ENCODE measurements at places on chromosomes 3 and 15. TPM values are rescaled to one million over a fixed set of nuclear protein-coding genes. Genes with fewer than 3 reads are reported as not detected.

Gene NTRK3
- under 0.01 TPM for total RNA-seq

Gene PIF1
- total RNA-seq: 28.8 TPM

Gene ADGRG7
- total RNA-seq: 1.1 TPM

Gene GTF2E1
- 23.9 TPM for total RNA-seq

Gene GRK7
- under 0.01 TPM for total RNA-seq

Gene LCTL
- 0.33 TPM for total RNA-seq

Gene GOLGA6L10
- total RNA-seq: 0.11 TPM

Gene DISP2
- under 0.01 TPM for total RNA-seq

Gene SPATA12
- total RNA-seq: 0.11 TPM

Gene SLC22A13
- total RNA-seq: 0.22 TPM

Gene TGM4
- total RNA-seq: not detected

Gene GOLGA8O
- total RNA-seq: 1.7 TPM

Gene GNAT1
- total RNA-seq: not detected

Gene TUBGCP4
- total RNA-seq: 16.7 TPM

Gene FRMD5
- 11.1 TPM for total RNA-seq

Gene EXD1
- total RNA-seq: 0.11 TPM

Gene CAPN3
- 0.44 TPM for total RNA-seq

Gene EHHADH
- 5.6 TPM for total RNA-seq

Gene LRRC15
- 0.55 TPM for total RNA-seq

Gene CNTN3
- total RNA-seq: 5.0 TPM

Gene THPO
- total RNA-seq: 0.66 TPM

Gene SMAD6
- total RNA-seq: 11.0 TPM

Gene FAM81A
- total RNA-seq: 0.66 TPM

Gene HCLS1
- 2.5 TPM for total RNA-seq

Gene CCDC54
- not detected for total RNA-seq

Gene TRIM71
- not detected for total RNA-seq

Gene EIF4E3
- total RNA-seq: 1.2 TPM

Gene BDH1
- 3.9 TPM for total RNA-seq

Gene ADAMTS7
- total RNA-seq: 1.2 TPM

Gene GOLGA6L9
- total RNA-seq: 1.8 TPM

Gene ADAMTSL3
- 0.22 TPM for total RNA-seq

Gene GUCA1C
- not detected for total RNA-seq

Gene HCN4
- total RNA-seq: not detected

Gene ANKRD34C
- total RNA-seq: not detected

Gene TNFSF10
- total RNA-seq: 2.0 TPM

Gene CHMP2B
- 41.2 TPM for total RNA-seq

Gene LIPC
- total RNA-seq: 0.37 TPM

Gene OXTR
- 12.1 TPM for total RNA-seq

Gene GLDN
- total RNA-seq: 0.22 TPM

Gene SERINC4
- not detected for total RNA-seq

Gene SLCO2A1
- total RNA-seq: under 0.01 TPM

Gene GPR62
- 0.12 TPM for total RNA-seq

Gene P2RY14
- total RNA-seq: not detected

Gene RPL29
- total RNA-seq: 767 TPM

Gene PRSS50
- 0.12 TPM for total RNA-seq

Gene ZNF280D
- 27.9 TPM for total RNA-seq

Gene GOLIM4
- total RNA-seq: 83.9 TPM

Gene GOLGA6B
- total RNA-seq: not detected
